Erythroblast (primary cell): ENCODE measurements at places on chromosomes 2 and 18.
A peak's percentile ranks its signal among the peaks of the same experiment; 100 is the strongest.

- no peak for DNase-seq
Observed at GRCh38 chr2:85765081-85765731, 11.4 kb downstream of the ATOH8 start.

DNA sequence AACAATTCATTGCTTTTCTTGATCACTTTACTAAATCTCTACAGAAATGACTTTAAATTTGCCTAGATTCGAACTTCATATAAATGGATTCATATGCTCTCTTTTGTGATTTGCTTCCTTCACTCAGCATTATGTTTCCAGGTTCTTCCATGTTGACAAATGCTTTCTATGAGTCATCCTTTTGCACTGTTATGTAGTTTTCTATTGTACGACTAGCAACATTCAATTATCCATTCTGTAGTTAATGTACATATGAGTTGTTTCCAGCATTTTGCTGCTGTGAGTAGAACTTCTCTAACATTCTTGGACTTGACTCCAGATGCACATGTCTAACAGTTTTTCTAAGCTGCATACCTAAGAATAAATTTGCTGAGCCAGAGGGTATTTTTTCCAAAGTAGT is 66.5 kb upstream of the NEUROD1 start:
- DNase-seq: no peak

DNA sequence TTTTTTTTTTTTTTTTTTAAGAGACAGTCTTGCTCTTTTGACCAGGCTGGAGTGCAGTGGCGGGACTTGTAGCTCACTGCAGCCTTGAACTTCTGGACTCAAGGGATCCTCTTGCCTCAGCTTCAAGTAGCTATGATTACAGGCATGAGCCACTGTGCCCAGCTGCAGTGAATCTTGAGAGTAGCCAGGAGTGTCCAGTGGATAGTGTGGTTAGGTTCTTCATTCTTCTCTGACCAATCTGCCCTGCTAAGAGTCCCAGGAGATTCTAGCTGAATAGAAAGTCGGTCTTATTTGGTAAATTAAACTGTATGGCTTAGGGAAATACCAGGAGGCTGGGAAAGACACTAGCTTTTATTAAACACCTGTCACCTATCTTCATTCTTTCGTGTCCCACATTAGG is 15.3 kb downstream of the USP39 start:
- no peak for DNase-seq

DNA sequence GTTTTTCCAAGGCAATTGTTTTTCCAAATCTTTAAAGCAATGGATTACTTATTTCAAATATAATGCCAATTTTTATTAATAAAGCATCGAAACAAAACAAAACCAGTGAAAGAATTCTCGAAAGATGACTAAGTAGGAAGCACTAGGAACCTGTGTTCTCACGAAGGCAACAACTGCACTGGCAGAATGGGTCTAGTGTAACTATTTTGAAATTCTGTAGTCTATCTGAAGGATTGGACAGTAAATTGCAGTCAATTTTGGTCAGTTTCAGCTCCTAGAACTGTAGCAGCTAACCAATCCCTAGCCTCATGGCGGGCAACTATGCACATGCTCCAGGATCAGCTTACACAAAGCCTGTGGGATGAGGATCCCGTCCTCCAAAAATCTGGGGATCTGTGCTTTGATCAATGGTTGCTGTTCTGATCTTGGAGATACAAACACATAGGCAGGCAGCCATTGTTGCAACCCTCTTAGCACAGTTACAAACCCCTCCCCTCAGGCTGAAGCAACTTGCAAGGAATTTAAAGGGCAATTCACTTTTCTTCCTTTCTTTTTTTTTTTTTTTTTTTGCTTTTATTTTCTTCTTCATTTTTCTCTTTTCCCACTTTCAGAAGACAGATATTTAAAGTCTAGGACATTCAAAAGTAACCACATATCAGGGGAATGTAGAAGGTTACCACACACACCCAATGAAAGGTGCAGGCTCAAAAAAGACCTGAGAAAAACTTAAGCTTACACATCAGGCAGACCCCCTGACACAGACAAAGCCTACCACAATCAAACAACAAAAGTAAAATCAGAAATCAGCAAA is 147.6 kb downstream of the THADA start:
- no peak for DNase-seq

GRCh38 chr2:164538240-164538866 is 82.9 kb downstream of the GRB14 start:
- DNase-seq: peak; percentile 31

DNA sequence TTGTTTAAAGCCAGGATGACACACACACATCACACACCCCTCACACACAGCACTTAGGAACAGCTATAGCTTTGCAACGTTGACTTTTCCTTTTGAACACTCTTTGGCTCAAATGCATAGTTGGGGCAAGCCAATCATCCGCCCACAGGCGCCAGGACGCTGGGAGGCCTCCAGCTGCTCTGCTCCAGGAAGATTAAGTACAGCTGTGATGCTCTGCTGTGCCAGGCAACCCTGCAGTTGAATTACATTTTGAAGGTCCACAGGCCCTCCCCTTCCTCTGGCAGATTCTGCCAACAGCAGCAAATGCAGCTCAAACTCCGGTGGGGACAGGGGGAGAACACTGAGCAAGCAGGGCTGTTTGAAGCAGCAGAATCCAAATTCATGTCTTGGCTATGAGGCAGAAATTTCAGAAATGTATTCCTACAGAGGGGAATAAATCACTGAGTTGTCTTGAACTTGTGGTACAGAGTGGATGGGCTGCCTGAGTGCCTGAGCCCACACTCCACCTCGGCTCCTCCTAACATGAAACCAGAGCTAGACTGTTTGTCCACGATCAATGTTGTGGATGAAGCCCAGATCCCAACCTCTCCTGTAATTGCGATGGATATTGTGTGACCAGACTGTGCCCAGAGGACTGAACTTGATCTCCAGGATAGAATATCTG is 86.5 kb upstream of the PPP1CB start:
- no peak for DNase-seq

- DNase-seq: no peak
Observed at GRCh38 chr18:73843455-73843854, 304.2 kb downstream of the FBXO15 start.

- no peak for DNase-seq
Observed at GRCh38 chr2:43569921-43570320, 25.9 kb downstream of the THADA start.

DNA sequence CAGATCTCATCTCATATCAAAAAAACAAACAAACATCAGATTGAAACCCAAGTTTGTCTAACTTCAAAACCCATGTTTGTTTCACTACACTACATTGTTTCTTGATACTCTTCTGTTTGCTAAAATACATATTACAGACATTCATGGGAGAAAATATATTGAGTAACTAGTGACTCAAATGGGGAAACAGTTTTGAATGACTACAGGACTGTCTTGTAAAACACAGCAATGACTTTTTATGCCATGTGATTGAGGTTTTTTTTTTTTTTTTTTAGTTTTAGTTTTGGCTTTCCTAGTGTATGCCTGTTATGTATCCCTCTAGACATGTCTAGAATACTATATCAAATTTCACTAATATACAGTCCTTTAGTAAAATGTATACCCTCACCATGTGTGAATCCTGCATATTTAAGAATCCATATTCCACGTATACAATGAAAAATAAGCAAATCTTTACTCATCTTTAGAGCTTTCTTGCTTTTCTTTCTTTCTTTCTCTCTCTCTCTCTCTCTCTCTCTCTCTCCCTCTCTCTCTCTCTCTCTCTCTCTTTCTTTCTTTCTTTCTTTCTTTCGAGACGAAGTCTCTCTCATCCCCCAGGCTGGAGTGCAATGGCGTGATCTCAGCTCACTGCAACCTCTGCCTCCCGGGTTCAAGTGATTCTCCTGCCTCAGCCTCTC is 46.6 kb upstream of the SERTAD2 start:
- no peak for DNase-seq

GRCh38 chr2:183214680-183215079 is 90.4 kb downstream of the NUP35 start:
- DNase-seq: no peak

GRCh38 chr18:54257015-54257414 is 12.3 kb upstream of the POLI start:
- no peak for DNase-seq

DNA sequence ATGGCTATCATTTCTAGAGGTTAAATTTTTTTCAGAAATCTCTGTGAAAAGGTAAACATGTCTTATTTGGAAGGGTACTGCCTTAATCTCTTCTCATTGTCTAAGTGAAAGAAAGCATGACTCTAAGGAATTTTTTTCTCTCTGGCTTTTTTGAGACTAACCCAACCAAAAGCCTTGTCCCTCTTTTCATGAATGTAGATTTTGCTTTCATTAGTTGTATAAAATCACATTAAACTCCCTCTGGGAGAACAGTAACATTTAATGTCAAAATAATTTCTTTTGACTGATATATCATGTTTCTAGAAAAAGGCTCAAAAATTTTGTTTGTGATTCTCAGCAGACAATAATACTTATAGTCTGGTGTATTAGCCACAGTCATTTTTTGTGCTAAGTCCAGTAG is 168.4 kb upstream of the SPOPL start:
- DNase-seq: no peak

- DNase-seq: no peak
Observed at GRCh38 chr2:238743243-238744065, 104.4 kb upstream of the TWIST2 start.

DNA sequence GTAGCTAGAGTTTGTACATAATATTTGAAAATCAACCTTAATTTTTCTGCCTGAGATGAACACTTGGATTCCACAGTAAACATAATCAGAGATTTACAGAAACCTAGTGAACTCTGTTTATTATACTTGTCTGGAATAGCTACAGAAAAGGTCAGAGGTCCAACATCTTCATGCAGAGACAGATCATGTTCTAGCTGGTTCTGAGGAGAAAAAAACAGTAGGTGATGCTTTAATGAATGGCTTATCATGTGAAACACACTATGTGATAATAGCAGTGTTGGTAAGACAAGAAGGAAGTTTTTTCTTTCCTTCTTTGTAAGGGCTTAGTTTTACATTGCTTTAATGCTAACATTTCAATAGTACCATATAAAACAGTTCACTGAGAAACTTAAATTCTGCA is 846.4 kb upstream of the ZEB2 start:
- no peak for DNase-seq

- no peak for DNase-seq
Observed at GRCh38 chr2:20676353-20677215, 9.6 kb downstream of the GDF7 start.

DNA sequence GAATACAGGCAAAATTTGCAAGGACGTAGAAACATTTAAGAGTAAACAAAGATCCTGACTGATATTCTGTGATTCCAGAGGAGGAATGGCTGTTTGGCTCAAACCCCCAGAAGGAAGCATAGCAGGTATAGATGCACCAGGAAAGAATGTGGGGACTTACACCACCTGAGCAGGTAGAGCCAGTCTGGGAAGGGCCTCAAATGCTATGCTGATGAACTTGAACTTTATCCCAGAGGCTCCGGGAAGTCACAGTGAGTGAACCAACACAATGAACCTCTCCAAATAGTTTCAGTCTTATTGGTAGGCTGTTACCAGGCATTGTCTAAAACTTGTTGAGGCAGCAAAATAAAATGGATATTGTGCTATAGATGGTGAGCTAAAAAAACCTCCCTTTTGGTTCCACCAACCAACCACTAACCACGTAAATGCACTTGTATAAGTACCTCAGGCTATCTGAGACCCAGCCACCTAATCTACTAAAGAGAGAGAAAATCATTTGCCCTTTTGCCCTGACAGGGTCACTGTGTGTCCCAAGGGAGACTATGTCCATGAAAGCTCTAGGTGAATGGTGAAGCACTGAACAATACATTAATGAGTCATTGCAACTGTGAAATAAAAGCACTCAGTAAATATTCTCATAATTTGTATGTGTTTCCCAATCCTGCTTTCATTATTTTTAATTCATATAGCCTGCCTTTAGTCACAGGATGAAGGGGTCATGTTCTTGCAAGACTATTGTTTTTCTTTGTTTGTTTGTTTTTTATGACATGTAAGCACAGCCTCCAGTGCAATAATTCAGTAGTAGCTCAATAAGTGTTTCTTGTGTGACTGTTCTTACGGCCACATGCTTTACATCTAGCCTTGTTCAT is 911.6 kb downstream of the EPHA4 start:
- DNase-seq: no peak

GRCh38 chr2:62785810-62786597 is 80.5 kb downstream of the EHBP1 start:
- no peak for DNase-seq

DNA sequence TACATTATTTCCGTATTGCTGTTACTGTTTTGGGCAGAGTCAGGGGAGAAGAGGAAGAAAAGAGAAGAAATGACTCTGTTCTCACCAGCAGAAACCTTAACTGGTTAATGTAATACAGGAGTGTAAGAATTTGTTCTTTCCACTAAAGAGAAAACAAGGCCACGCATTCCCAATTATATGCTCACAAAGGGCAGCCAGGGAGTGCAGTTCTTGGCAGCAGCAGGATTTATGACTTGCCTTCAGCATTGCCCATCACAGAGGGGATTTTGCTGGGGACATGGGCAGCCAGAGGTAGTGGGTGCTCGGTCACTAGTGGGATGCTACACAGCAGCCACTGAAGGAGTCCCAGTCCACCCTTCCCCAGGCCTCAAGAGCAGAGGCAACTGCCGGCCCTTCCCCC is 18.4 kb downstream of the MREG start:
- DNase-seq: no peak

- no peak for DNase-seq
Observed at GRCh38 chr2:69588403-69588802, 55.1 kb downstream of the AAK1 start.

DNA sequence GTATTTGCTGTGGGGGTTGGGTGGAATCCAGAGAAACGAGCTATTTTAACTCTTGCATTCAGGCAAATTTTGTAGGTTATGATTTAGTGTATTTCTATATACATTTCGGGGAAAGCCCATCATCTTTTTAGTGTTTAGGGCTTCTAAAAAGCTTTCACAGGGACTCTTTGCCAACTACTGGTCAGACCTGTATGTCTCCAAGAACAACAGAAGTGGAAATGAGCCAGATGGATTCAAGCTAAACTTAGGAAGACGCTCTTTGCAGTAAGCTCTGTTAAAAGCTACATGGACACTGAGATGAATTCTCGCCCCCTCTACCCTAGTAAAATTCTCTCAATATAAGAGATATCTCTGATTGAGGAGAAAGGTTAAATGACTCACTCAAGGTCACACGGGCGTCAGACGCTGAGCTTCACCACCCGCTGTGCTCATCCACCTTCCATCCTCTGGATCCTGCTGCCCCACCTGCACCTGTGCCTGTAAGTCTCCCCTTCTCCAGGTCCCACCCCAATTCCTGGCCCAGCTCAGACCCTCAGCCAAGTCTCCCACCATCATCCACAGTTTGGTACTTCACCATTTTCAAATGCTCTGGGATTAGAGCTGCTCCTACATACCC is 85.6 kb downstream of the MARCHF4 start:
- DNase-seq: no peak

- peak; percentile 1 for DNase-seq
Observed at GRCh38 chr2:201559067-201559710, 84.1 kb downstream of the TMEM237 start.
